ENCODE measurements at places on chromosomes 7 and 10. TPM values are rescaled to one million over a fixed set of nuclear protein-coding genes. Genes with fewer than 3 reads are reported as not detected.

Gene EGR2
- polyA plus RNA-seq = 6.3 TPM

Gene CCDC172
- not detected for polyA plus RNA-seq

Gene FOXI2
- 0.05 TPM for polyA plus RNA-seq

Gene SEMA4G
- 0.83 TPM for polyA plus RNA-seq

Gene PDSS1
- 7.3 TPM for polyA plus RNA-seq

Gene LIPK
- polyA plus RNA-seq = not detected

Gene ARPC1A
- polyA plus RNA-seq = 65.5 TPM

Gene RNLS
- 5.1 TPM for polyA plus RNA-seq

DNA sequence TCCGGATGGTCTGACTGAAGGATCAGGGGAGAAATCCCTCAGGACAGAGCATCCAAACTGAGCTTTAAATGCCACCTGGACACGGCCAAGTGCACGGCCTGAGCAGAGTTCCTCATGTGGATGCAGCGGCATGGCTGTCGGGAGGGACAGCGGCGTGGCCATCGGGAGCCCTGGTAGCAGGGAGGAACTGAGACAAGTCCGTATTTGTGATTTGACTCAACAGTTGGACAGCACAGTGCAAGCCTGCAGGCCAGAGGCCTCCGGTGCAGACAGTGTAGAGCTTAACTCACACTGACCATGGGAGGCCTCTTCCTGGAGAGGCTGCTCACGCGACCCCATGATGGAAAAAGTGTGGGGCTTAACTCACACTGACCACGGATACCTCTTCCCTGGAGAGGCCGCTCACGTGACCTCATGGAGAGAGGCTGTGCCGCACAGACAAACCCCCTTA is 207.4 kb downstream of the DIP2C start:
- H3K4me1 ChIP-seq = peaks cover 13% of the 10 kb centered on the region
- no peak overlapping the region for H3K4me3 ChIP-seq
- DNase-seq = peak; percentile 61
- no peaks in the 10 kb centered on the region for H3K36me3 ChIP-seq

- no peak overlapping the region for H3K27ac ChIP-seq
- H3K4me3 ChIP-seq = no peak overlapping the region
- H3K4me1 ChIP-seq = no peaks in the 10 kb centered on the region
- no peaks in the 10 kb centered on the region for H3K27me3 ChIP-seq
- no peak for DNase-seq
- H3K36me3 ChIP-seq = no peaks in the 10 kb centered on the region
These were observed 96.6 kb upstream of the LRRN3 start for GRCh38 chr7:110994028-110994967.

DNA sequence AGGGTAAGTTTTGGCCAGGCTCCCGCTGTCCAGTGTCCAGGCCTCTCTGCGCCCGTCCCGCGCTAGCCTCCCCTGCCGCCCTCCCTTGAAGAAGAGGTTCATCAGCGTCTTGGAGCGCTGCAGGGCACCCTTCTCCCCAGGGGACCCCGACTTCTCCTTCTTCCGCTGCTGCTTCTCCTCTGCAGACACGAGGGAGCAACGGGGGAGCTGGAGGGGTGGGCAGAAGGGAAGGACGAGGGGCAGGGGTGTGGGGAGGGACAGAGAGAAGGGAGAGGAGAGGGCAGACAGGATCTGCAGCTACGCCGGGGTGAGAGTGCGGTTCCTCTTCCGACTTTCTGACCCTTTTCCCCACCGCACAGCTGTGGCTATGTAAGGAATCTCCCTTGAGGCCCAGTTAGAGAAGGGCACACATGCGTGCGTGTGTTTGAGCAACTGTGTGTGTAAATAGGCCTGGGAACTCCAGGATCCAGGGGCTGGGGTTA is 12.8 kb downstream of the PDZD7 start:
- H3K27ac ChIP-seq = no peak overlapping the region
- no peak for DNase-seq

DNA sequence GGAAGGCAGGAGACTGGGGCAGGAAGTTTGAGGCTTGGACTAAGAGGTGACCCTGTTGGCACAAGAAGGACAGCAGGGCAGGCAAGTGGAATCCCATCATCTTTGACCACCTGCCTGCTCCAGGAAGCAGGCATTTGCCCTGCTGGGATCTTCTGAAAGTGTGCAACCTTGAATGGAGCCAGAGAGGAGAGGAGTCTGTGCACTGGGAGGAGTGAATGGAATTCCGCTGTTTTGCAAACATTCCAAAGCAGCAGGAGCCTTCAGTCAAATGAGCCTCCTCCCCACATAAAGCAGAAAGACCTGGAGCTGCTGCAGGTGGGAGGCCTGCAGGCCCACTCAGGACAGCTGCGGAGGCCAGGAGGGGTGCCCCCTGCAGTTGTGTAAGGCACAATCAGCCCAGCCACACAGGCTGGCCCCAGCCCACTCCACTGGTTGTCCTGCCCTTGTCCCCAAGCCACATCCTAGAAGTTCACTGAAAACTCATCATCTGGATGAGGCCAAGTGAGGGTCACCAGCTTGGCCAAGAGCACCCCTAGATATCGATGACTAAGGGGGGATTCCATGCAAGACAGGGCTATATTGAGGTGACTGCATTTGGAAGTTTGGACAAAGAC is 249.5 kb downstream of the RPS24 start:
- DNase-seq = peak; percentile 40
- H3K4me3 ChIP-seq = no peak overlapping the region
- no peaks in the 10 kb centered on the region for H3K4me1 ChIP-seq
- H3K27me3 ChIP-seq = no peaks in the 10 kb centered on the region
- H3K36me3 ChIP-seq = no peaks in the 10 kb centered on the region
- no peak overlapping the region for H3K27ac ChIP-seq

- DNase-seq = no peak
- H3K27ac ChIP-seq = no peak overlapping the region
- H3K4me1 ChIP-seq = no peaks in the 10 kb centered on the region
- no peaks in the 10 kb centered on the region for H3K27me3 ChIP-seq
These were observed 794 bp downstream of the MBL2 start for GRCh38 chr10:52771534-52772445.

DNA sequence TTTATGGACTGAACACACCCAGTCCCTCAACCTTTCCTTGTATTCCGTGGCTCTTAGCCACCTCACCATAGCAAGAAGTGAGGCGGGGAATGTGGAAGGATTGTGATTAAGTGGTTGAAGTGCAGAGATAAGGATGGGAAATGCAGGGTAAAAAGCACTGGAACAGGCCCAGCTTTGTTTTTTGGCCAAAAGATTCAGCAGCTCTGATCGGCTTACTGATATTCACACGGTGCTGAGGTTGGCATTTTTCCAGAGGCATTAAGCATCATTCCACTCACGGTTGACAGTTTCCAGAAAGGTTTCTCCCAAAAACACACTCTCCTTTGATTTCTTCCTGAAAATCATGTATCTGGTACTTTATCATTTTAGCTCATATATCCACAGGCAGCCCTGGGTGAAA is 544.2 kb downstream of the CNTNAP2 start:
- H3K27me3 ChIP-seq = no peaks in the 10 kb centered on the region
- H3K4me1 ChIP-seq = no peaks in the 10 kb centered on the region
- no peak overlapping the region for H3K4me3 ChIP-seq
- no peak for DNase-seq
- no peaks in the 10 kb centered on the region for H3K36me3 ChIP-seq

- H3K4me3 ChIP-seq = no peak overlapping the region
- no peaks in the 10 kb centered on the region for H3K27me3 ChIP-seq
- H3K27ac ChIP-seq = no peak overlapping the region
These were observed 68.5 kb downstream of the NT5C2 start for GRCh38 chr10:103124420-103125096.

GRCh38 chr7:149196705-149197171 is 1.4 kb downstream of the ZNF282 start:
- H3K4me1 ChIP-seq = peaks cover 39% of the 10 kb centered on the region
- H3K27ac ChIP-seq = peak overlapping the region; percentile 84
- H3K36me3 ChIP-seq = peaks cover 36% of the 10 kb centered on the region
- H3K4me3 ChIP-seq = peak overlapping the region; percentile 92

DNA sequence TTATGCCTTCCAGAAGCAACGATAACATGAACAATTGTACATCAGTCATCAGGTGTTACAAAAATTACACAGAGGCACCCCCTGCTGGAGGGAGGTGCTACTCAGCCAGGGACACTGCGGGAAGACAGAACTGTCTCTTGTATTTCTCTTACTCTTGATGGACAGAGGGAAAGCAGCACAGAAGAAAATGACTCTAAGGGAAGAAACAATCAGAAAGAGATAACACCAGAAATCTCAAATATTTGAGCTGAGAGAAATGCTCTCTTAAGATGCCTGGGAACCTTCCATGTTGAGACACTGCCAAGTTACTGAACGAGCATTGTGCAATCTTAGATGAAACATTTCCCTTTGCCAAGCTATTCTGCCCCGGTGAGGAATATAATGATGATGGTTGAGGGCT is 227.6 kb upstream of the NPSR1 start:
- H3K27ac ChIP-seq = no peak overlapping the region
- no peak overlapping the region for H3K4me3 ChIP-seq
- no peaks in the 10 kb centered on the region for H3K4me1 ChIP-seq
- H3K36me3 ChIP-seq = no peaks in the 10 kb centered on the region
- DNase-seq = no peak

DNA sequence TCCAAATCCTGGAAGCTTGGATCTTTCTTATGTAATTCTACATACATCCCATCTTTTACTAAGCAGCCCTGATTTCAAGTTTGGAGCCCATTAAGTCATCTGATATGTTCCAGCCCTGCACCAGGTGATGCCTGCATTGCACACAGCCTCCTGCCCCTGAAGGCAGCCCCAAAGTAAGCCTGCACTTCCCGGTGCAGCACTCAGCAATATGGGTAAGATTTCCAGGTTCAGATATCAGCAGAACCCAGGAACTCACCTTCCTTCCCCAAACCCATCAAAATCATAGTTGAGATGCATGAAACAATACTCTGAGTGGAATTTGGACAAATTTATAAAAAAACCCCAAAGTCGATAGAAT is 333 bp upstream of the DDC start:
- DNase-seq = no peak
- no peaks in the 10 kb centered on the region for H3K27me3 ChIP-seq
- no peaks in the 10 kb centered on the region for H3K4me1 ChIP-seq
- H3K36me3 ChIP-seq = no peaks in the 10 kb centered on the region
- no peak overlapping the region for H3K27ac ChIP-seq
- H3K4me3 ChIP-seq = no peak overlapping the region

GRCh38 chr10:105875050-105875449 is 1234.0 kb downstream of the SORCS3 start:
- H3K27me3 ChIP-seq = no peaks in the 10 kb centered on the region
- no peak for DNase-seq
- H3K4me3 ChIP-seq = no peak overlapping the region
- H3K27ac ChIP-seq = no peak overlapping the region
- no peaks in the 10 kb centered on the region for H3K36me3 ChIP-seq
- H3K4me1 ChIP-seq = no peaks in the 10 kb centered on the region

GRCh38 chr10:71344993-71345480 is 26.0 kb downstream of the SLC29A3 start:
- no peak overlapping the region for H3K4me3 ChIP-seq
- H3K4me1 ChIP-seq = peaks cover 9% of the 10 kb centered on the region

DNA sequence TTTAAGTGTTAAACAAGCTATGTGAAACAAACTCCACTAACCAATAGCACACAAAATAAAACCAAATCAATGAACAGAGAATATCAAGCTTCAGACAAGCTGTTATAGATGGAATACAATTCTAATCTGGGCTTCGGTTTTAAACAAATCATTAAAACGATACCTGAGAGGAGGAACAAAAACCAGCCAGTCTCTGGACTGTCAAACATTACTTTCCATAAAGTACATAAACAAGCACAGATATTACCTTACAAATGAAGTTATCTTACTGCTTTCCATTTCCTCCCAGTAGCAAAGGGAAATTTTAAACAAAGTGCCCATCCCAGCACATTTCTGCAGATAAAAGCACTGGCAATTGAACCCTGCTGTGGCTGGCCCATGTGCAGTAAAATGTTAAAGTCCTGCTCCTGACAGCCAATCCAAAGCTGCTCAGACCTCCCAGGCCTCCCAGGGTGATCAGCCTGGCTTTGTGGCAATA is 128.0 kb downstream of the NRCAM start:
- no peak overlapping the region for H3K4me3 ChIP-seq
- H3K4me1 ChIP-seq = no peaks in the 10 kb centered on the region
- peak overlapping the region; percentile 68 for H3K27ac ChIP-seq
- DNase-seq = no peak
- no peaks in the 10 kb centered on the region for H3K36me3 ChIP-seq
- H3K27me3 ChIP-seq = no peaks in the 10 kb centered on the region

GRCh38 chr10:113441220-113441619 is 111.6 kb upstream of the HABP2 start:
- DNase-seq = no peak
- no peak overlapping the region for H3K4me3 ChIP-seq
- no peaks in the 10 kb centered on the region for H3K4me1 ChIP-seq
- H3K27me3 ChIP-seq = no peaks in the 10 kb centered on the region
- H3K36me3 ChIP-seq = no peaks in the 10 kb centered on the region

DNA sequence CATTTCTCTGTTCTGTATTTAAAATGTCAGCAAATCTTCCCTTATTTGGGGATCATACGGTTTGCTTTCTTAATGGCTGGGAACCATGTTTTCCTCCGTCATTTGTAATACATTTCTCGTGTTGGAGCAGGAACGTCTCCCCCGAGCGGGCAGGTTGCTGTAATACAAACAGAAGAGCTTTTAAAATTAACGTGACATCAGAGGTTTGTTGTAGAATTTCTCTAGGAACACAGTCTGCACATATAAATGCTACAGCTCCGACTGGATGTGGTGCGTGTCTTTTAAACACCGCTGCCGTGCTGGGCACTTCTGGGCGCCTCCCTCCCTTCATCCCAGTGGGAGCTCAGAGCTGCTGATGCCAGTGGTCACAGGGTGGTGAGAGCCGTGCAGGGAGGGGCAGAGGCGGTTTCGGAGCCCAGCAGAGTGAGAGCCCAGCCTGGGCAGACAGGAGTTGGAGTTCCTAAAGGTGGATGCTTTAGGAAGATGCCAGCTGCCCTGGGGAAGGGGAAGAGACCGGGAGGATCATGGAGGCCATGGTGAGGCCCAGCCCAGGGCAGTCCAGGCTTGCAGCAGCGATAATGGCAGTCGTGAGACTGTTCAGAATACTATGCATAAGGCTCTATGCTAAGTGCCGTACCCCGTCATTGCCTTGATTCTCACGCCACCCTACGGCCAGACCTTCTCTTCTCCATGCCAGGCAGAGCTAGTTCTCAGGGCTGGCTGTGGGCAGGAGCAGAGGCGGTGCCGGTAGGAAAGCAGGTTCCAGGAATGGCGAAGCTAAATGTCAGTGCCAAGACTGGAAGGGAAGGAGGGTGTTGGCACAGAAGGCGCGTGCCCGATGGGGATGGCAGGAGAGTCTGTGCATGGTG is 96.2 kb downstream of the GLRX3 start:
- DNase-seq = peak; percentile 68
- no peak overlapping the region for H3K4me3 ChIP-seq
- H3K27ac ChIP-seq = no peak overlapping the region
- no peaks in the 10 kb centered on the region for H3K27me3 ChIP-seq
- H3K36me3 ChIP-seq = no peaks in the 10 kb centered on the region
- H3K4me1 ChIP-seq = no peaks in the 10 kb centered on the region

All from spleen (tissue), 13 donors.